ENCODE measurements at places on chromosomes 12 and 14. TPM values are rescaled to one million over a fixed set of nuclear protein-coding genes. Genes with fewer than 3 reads are reported as not detected.

DIO2 gene
- total RNA-seq = 9.2 TPM

RNF212B gene
- total RNA-seq = not detected

VRTN gene
- not detected for total RNA-seq

DPY19L2 gene
- total RNA-seq = 1.7 TPM

GZMH gene
- not detected for total RNA-seq

CLEC1A gene
- not detected for total RNA-seq

Measured in A549 treated with CpdA at 1 μM for 4 hours (cell line).